ENCODE measurements at places on chromosomes 2 and 18. TPM values are rescaled to one million over a fixed set of nuclear protein-coding genes. Genes with fewer than 3 reads are reported as not detected.
A peak's percentile ranks its signal among the peaks of the same experiment; 100 is the strongest.

The SRD5A2 gene
- not detected for total RNA-seq

The NTSR2 gene
- not detected for total RNA-seq

The STAT4 gene
- 15.2 TPM for total RNA-seq

The ABCG8 gene
- total RNA-seq, result not detected

The GREB1 gene
- total RNA-seq, result 0.91 TPM

The LYG2 gene
- total RNA-seq, result not detected

DNA sequence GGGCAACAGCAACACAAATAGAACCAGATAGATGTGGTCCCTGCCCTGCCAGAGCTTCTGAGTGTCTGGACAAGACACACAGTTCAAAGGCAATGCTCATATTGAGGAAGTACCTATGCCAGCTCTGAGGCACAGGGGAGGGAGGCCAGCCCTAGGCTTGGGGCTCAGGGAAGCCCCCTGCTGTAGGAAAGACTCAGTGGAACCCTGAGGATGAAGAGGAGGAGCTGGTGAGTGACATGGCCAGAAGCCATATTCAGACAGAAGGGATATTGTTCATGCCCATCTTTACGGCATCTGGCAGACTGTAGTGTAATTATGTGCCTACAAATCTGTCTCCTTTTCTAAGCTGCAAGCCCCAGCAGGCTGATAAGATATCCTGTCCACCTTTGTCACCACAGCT is 8.8 kb downstream of the SIGLEC15 start:
- no peak for DNase-seq

DNA sequence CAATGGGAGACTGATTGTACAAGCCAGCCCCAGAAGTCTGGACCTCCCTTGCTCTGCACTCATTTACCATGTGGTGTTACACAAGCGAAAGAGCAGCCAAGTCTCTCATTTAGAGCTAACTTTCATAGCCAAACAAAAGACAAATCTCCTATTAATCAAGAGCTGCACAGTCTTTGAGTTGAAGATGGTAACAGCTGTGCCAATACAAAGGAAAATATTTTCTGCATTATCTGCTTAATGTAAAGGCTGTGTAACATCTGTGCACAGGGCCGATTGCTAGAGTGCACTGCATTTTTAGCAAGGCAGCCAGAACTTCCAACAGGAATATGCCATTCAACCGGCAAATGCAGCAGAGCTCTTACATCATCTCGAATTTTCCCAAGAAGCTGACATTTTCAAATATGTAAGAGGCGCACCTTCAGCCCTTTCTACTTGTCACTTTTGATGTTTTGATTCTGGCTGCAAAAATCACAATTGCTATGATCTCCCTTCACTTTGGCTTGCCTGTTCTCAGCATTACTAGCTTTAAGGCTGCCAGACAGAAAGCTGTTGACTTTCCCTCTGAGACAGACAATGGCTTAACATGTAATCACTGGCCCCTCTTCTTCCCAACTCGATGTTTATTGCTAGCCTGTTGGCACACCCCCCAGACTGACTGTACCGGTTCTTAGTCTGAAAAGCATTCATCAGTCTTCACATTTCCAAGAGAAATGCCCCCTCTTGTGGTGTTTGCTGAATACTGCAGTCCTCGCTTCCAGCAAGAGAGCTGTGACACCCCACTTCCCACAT is 96.9 kb upstream of the TANK start:
- peak; percentile 46 for DNase-seq

DNA sequence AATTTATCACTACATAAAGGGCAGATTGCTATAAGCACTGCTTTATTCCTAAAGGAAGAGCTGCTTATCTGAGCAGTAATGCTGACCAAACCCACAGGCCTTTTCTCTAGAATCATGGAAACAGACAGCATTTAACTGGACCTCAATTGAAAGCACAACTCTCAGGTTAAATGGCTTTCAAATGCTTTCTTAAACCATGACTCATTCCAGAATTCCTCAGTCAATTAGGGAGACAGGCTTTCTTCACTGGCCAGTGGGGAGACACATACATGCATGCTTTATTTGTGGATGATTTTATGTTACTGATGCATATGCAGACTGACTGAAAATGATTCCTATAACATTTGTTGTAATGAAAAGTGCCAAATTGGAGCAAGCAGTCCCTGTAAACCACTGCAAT is 114.6 kb downstream of the ACVR1 start:
- DNase-seq, result no peak

- no peak for DNase-seq
Measured at GRCh38 chr2:158687315-158687714, 107.8 kb upstream of the DAPL1 start.

DNA sequence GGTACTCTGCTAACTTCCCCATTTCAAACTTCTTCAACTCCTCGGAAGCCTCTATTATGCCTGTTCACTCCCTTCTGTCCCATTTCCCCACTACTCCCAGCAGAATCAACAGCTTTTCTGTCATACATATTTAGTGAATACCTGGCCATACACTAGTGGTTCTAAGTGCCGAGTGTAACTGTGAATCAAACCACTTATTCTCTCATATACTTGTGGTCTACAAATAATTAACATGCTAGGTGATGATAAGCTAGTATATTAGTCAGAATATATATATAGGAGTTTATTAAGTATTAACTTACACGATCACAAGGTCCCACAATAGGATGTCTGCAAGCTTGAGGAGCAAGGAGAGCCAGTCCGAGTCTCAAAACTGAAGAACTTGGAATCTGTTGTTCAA is 150.7 kb downstream of the CCDC102B start:
- peak; percentile 1 for DNase-seq

GRCh38 chr2:30622452-30622851 is 175.4 kb downstream of the LCLAT1 start:
- DNase-seq, result no peak

GRCh38 chr2:149422991-149423338 is 92.6 kb downstream of the LYPD6 start:
- no peak for DNase-seq

DNA sequence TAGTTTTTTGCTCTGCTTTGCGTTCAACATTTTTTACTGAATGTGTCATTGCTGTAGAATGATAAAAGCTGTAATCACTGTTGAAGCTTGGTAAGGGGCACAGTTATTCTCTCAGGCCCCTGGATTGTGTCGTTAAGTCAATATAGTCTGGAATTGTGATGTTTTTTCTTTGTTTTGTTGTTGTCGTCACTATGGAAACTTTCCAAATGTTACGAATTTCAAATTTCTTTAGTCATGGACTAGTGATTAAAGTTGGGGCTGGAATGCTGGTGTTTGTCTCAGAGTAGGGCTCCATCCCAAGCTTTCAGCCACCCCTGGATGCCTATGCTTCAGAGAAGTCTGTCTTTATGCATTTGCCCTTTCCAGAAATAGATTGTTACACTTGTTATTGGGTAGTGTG is 287.2 kb downstream of the CDH19 start:
- no peak for DNase-seq

GRCh38 chr2:160566717-160567116 is 73.1 kb upstream of the RBMS1 start:
- DNase-seq, result no peak

- DNase-seq, result no peak
Measured at GRCh38 chr2:182499706-182500470, 73.1 kb upstream of the PDE1A start.

DNA sequence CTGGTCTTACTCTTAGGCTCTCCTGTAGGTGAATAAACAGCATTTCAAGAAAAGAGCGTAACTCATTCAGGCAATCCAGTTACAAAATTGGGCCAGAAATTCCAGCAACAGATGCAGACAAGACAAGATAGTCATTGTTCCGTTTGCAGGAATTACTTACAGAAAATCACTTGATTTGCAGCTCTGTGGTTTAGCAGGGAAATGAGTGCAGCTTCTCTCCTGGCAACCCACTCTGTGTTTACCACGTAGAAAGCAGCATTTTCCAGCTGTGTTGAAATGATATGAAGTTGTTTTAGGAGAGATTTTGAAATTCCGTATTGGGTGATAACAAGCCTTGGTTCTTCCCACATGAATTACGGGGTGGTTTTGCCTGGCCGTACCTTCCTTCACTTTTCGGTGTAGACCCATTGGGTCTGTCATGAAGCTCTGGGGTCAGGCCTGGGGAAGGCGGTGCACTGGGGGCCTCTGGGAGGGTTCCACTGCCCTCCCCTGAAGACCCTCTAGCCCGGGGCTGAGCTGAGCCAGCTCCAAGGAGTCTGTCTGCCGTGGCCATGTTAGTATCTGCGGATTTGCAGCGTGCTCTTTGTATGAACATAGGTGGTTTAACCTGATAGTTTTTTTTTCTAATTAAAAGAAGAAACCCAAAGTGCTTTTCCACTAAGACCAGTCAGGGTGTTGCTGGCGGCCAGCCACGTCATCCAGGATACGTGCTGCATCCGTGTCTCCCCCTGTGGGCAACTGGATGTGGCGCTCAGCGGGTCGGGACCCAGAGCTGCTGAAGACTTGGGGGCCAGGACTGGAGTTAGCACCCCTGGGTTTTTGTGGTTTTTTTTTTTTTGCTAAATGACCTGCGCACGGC is 58.9 kb upstream of the KCNG2 start:
- DNase-seq, result no peak

GRCh38 chr2:144660518-144661316 is 140.8 kb upstream of the ZEB2 start:
- DNase-seq, result peak; percentile 40

DNA sequence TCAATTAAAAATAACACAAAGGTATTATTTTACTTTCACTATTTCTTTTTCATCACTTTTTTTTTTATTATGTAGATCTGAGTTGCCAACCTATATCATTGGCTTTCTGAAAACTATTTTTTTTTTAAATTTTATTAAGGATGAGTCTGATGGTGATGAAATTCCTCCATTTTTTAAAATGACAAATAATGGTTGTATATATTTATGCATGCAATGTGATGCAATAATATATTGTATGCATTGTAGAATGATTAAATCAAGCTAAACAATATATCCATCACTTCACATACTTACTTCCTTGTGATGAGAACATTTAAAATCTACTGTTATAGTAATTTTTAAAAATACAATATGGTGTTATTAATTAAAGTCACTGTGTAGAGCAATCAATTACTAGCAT is 1081.6 kb downstream of the CNTNAP5 start:
- DNase-seq, result no peak

DNA sequence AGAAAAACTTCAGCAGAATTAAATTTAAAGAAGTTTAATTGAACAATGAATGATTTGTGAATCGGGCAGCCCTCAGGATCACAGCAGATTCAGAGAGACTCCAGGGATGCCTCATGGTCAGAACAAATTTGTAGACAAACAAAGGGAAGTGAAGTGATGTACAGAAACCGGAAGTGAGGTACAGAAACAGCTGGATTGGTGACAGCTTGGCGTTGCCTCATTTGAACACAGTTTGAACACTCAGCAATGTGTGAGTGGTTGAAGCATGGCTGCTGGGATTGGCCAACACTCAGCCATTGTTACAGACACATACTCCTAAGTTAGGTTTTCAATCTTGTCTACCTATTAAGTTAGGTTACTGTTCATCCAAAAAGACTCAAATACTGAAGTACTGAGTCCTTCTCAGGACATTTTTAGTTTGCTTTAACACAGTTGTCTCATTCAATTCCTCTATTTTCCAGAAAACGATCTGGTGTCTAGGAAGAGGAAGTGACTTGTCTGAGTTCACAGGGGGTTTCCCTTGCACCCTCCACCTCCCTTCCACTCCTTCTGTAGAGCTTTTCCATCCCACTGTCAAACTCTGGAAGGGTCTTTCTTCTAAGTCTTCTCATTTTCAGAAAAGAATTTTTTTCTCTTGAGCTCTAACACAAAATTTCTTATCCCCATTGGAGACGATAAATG is 137.9 kb downstream of the SLC4A3 start:
- DNase-seq, result no peak

GRCh38 chr2:219739866-219740440 is 112.5 kb downstream of the SLC4A3 start:
- DNase-seq, result no peak

DNA sequence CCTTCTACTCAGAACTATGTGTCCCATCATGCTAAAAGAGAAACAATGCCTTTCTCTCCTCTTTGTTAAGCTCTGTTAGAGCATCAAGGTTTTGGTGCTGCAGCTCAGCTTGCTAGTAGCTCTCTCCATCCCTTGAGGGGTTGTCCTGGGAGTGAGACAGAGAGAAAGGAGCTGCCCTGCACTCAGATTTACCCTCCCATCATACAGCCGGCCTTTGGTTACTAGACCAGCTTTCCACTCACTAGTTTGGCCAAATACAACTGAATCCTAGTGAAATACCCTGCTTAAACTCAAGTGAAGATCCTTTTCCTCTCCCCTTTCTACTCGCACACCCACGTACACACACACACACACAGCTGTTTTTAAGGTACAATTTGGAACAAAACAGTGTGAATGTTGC is 2.3 kb upstream of the CHN1 start:
- DNase-seq, result no peak

DNA sequence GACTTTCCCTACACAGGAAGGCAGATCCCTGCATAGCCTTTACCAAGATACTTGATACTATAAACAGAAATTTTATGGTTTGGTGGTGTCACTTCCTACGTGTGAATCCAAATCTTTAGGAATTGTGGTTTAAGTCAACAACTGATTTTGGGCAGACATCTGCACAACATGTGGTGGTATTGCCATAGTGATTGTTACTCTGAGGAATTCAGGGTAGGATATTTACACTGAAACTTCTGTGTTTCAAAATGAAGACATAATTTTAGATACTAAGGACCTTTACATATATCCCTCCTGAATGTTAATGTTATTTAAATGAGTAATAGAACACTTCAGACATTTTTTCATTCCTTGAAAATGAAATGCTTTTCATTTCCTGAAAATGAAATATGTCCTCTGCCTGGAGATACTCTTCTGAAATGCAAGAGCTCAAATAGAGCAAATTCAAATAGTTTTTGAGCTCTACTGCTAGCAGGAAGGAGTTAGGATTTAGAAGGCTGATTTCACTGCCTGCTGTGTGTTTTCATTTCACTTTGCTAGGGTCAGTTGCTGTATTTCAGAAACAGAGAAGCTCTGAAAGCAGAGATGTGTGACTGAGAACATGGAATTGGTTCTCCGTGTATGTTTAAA is 77.2 kb downstream of the MDH1 start:
- no peak for DNase-seq

DNA sequence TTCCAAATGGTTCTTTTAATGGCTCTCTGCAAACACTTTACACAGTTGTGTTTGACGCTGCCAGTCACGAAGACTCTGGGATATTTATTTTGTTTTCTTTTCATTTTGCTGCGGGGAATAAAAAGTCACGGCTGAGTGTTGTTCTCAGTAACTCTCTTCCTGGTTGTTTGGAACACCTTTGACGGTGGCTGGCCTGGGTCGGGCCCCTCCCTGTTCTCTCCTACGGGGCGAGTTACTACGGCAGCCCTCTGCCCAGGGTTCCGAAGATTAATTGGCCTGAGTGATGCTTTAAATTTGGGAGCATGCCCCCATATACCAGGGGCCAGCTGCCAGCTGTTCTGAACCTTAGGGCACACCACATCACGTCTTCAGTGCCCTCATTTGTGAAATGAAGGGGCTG is 84.7 kb downstream of the GATA6 start:
- no peak for DNase-seq

- DNase-seq, result no peak
Measured at GRCh38 chr18:7677001-7677400, 109.9 kb downstream of the PTPRM start.

- no peak for DNase-seq
Measured at GRCh38 chr2:173658946-173659371, 304.3 kb downstream of the CDCA7 start.

Data from Caki2 (cell line).